Stimulated activated CD4-positive, alpha-beta T cell treated with anti-CD3 and anti-CD28 coated beads, Interleukin-2, amount 100 ng/mL, for 24 hours (primary cell): ENCODE measurements at places on chromosomes 2 and 18.

DNA sequence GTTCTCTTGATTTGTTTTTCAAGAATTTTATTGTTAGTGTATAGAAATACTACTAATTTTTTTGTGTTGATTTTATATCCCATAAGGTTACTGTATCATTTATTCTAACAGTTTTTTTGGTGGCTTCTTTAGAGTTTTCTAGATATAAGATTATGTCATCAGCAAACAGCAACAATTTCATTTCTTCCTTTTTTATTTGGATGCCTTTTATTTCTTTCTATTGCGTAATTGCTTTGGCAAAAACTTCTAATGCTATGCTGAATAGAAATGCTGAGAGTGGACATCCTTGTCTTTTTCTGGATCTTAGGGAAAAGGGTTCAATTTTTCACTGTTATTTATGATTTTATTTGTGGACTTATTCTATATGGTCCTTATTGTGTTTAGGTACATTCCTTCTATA is 298.8 kb downstream of the RPRM start:
- no peak for DNase-seq

- no peak for DNase-seq
Observed at GRCh38 chr2:25286723-25287483, 54.8 kb downstream of the DNMT3A start.

DNA sequence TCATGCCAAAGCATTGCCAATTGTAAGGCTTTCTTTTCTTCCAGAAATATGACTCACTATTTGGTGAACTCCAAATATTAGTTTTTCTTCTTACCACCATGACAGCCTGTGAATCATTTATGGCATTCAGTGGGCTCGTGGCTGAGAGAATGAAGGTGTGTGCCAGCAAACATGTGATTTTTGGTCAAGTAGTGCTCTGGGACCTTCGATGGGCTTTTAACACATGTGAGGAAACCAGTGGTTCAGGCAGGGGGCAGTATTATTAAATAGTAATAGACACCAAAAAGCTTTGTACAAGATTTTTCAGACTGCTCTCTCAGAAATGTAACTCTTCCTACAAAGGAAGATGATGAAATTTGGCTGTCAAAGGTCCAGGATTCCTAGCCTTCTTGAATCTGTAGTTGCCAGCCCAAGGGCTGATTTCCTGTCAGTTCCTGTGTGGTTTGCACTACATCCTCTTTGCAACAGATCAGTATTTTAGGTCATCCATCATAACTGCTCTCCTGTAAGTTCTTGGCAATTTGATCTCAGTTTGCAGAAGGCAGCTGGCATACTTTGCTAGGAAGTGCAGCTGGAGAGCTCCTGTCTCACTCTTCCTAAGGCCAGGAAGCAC is 64.3 kb downstream of the BABAM2 start:
- DNase-seq: peak; percentile 42

- DNase-seq: no peak
Observed at GRCh38 chr2:104406261-104406726, 447.6 kb upstream of the POU3F3 start.

- no peak for DNase-seq
Observed at GRCh38 chr2:167491788-167492187, 603.5 kb downstream of the XIRP2 start.

DNA sequence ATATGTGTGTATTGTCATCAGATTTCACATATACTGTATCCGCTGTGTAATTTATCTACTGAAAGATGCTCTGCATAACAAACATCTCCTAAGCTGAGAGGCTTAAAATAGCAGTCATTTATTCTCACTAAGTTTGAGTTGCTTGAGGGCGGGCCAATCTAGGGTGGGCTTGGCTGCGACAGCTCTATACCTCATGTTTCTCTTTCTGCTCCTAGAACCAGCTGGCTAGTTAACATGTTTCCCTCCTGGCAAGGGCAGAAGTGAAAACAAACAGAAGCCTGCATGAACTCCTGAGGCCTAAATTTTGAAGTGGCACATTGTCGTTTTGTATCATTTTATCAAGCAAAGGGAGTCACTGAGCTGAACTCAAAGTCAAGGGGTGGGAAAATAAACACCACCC is 585.0 kb upstream of the VRK2 start:
- DNase-seq: no peak

- DNase-seq: peak; percentile 57
Observed at GRCh38 chr2:62287899-62288880, 92.3 kb downstream of the B3GNT2 start.

DNA sequence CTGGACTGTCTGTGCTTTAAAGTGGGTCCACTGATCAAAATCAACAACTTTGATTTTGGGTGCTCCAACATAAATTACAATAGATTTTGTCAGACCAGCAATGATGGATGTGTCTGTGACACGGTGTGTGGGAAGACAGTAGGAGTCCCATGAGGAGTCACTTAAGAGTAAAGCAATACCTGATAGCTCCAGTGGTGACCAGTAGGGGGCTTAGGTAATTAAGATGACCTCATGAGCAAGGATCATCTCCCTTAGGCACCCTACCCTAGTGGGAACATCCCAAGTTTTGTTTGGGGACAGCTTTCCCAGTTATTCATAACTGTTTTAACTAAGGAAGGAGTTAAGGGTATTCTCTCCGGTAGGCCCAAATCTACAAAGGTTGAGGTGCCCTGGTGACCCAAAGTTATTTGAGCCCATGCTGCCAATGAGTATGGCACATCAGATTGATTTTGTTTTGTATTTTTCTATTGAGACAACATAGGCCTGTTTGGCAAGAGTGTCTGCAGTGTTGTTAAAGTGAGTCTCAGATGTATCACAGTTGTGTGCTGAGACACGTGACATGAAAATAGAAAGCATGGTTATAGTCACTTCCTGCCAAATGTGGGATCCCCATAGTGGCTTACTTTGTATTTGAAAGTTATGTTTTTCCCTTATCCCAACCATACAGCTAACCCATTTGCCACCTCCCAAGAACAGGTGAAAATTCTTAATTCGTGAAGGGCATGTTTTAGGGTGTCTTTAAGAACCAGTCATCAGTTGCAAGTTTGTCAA is 1337.6 kb upstream of the SLC39A10 start:
- DNase-seq: no peak

GRCh38 chr2:176079285-176079830 is 4.4 kb downstream of the EVX2 start:
- DNase-seq: no peak

- DNase-seq: no peak
Observed at GRCh38 chr2:239466061-239466754, 65.4 kb upstream of the HDAC4 start.

GRCh38 chr2:74708883-74709282 is 54.8 kb downstream of the SEMA4F start:
- no peak for DNase-seq

GRCh38 chr2:236776695-236777251 is 207.1 kb downstream of the ACKR3 start:
- DNase-seq: no peak

GRCh38 chr18:50428531-50429206 is 53.8 kb downstream of the SKA1 start:
- no peak for DNase-seq

DNA sequence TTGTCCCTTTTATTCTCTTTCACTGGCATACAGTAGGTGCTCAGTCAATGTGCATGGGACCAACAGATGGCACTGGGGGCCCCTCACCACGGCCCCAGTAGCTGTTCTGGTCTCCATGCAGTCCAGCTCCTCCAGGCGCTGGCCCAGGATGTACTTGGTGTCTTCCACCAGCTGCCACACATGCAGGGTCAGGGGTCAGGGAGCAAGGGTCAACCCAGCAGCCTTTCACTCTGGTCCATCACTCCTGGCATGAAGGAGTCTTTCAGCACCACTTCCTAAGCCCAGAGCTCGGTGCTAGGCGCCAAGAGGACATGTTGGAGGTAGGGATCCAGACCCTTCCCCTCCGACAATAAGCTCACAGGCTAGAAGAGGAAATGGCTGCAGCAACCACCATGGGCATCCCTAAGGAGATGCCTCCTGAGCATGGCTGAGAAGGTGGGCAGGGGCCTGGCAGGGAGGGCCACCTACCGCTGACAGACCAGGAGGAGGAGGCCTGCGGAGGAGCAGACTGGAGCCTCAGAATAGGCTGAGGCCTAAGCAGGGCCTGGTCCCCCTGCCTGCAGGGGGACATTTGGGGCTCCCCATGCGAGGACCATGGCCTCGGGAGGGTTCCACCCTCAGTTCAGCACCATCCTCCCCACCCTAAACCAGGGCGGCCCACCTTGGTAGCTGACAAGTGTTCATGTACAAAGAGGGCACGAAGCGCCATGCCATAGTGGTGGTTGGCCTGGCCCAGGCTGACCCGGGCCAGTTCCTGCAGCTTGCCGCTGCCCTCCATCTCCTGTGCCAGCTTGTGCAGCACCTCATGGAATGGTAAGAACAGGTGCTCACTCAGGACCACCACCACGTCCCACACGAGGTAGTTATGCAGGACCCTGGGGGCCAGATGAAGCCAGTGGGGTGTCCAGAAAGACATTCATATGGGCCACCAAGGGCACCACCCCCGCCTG is 10.2 kb downstream of the ALPG start:
- no peak for DNase-seq

GRCh38 chr18:34223164-34223892 is 1.4 kb downstream of the NOL4 start:
- no peak for DNase-seq

GRCh38 chr2:19073522-19073921 is 284.9 kb downstream of the OSR1 start:
- no peak for DNase-seq

DNA sequence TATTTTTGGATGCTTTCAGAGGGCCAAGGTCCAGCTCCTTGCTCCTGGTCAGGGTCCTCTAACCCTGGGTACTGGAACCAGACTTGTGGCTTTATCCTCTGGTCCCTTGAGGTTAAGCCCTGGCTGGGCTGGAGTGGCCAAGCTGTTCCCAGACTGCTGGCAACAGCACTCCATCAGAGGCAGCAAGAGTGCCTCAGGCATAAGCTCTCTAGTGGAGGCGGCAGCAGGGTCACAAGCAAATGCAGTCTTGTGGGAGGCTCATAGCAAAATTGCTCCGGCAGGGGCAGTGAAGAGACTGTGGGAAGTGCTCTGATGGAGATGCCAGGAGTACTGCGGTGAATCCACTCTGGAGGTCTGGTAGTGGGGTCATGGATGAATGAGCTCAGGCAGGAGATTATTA is 128.9 kb upstream of the OTOS start:
- DNase-seq: no peak

- DNase-seq: no peak
Observed at GRCh38 chr2:134086594-134087219, 167.2 kb upstream of the MGAT5 start.

- DNase-seq: no peak
Observed at GRCh38 chr2:29607038-29607420, 314.4 kb downstream of the ALK start.

- no peak for DNase-seq
Observed at GRCh38 chr2:135586148-135586547, 54.9 kb downstream of the R3HDM1 start.

DNA sequence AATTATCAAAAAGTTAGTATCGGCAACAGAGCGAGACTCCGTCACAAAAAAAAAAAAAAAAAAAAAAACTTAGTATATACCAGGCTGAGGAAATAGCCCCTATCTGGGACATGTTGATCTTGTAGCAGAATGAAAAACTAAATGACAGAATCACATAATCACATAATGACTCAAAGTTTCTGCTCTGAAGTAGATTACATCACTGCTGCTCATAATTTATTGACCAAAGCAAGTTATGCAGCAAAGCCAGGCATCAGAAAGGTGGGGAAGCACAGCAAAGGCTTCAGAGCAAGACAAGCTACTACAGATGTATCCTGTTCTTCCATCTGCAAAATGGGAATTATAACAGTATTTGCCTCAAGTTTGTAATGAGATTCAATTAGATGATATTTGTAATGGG is 68.1 kb downstream of the BOD1L2 start:
- DNase-seq: no peak

DNA sequence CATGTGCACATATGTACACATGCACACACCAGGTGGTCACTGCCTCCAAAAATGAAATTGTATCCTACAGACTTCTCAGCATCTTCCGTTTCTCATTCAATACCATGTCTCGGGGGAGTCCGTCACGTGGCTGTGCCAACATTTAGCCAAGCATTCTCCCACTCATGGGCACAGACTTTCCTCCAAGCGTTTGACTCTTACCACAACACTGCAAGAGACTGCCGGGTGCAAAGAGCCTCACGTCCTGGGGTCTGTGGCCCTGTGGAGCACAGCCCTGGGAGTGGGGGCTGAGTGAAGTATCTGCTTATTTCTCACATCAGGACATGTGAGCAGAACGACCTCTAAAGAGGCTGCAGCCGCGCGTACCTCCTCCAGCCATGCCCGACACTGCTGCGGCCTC is 28.0 kb downstream of the HDAC4 start:
- DNase-seq: no peak

DNA sequence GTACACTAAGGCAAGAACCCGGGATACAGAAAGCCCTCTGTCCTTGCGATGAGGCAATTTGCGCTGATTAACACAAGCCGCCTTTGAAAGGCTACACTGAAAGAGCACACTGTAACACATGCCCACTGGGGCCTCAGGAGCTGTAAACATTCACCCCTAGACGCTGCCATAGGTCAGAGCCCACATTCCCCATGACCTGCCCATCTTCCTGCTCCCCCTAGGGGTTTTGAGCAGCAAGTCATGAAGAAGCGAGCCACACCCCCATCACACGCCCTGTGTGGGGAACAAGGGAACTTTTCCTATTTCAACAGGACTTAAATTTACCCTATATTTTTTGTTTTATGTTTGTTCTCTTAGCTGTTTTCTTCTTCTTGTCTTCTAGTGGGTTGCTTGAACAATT is 47.8 kb upstream of the SLC4A10 start:
- DNase-seq: no peak

- no peak for DNase-seq
Observed at GRCh38 chr18:42514512-42514911, 559.5 kb downstream of the PIK3C3 start.

- no peak for DNase-seq
Observed at GRCh38 chr2:181847702-181848101, 43.8 kb upstream of the ITPRID2 start.

DNA sequence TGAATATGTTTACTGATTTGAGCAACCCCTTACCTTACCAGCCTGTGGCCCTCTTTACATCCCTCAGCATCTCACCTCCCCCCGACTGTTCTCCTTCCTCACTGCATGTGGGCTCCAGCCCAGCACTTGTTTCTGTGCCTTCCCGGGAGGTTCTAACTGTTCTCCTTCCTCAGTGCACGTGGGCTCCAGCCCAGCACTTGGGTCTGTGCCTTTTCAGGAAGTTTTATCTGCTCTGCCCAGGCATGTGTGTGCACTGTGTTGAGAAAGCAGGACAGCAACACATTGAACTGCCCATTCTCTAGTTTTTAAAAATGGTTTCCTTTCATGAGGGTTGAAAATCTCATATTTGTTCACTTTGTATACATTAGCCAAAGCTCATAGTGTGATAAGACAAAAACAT is 158.4 kb downstream of the ATP9B start:
- DNase-seq: no peak

GRCh38 chr2:189627789-189628188 is 33.5 kb upstream of the ASNSD1 start:
- no peak for DNase-seq

DNA sequence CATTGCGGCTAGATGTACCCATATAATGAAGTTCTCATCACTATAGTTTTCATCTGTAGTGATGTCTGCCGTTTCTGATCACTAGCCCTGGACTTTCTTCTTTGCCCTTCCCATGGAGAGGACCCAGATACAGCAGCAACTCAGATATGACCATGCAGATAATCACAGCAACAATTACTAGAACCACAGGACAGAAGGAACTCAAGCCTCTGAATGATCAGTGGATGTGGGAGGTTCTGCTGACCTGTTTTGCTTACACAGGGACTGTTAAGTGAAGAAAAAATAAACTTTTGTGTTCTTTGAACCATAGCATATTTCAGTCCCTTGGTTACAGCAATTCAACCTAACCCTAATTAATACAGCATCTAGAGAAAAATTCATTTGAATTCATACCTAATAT is 62.7 kb downstream of the ACVR1 start:
- no peak for DNase-seq

GRCh38 chr2:57893786-57894185 is 152.8 kb upstream of the VRK2 start:
- DNase-seq: no peak
